CD8-positive, alpha-beta T cell (primary cell): ENCODE measurements at places on chromosomes 5 and 9. TPM values are rescaled to one million over a fixed set of nuclear protein-coding genes. Genes with fewer than 3 reads are reported as not detected.

The TAF11L10 gene
- total RNA-seq, result not detected

The PPIC gene
- total RNA-seq, result not detected

The NOXA1 gene
- total RNA-seq, result 2.4 TPM

DNA sequence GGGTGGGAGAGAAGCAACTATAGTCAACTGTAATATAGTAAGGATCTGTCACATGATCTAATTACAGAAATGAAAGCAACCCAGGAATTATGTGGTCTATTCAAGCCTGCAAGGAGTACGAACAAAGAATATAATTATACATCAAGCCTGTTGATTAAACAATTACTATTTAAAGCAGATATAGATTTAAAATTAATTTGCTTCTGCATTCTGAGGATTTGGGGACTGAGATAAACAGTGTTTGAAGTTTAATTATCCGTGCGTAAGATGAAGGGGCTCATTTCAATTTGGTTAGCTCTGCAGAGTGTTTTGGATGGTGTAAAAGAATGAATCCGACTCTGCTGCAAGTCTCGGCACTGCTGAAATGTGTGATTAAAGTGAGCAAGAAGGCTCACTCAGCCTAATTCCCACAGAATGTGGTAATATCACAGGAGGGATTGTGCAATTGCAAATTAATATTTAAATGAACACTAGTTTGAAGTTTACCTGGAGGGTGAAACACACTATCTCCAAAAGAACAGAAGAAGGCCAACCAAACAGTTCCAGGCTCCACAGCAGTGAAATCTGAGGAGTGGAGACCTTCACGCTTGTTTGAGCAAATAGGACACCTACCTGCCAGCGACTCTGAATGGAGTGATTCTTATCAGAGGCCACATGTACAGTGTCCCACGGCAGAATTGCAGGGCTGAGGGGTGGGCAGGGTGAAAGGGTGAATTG, 420.6 kb upstream of the SLC30A5 start:
- DNase-seq, result no peak

- DNase-seq, result no peak
Observed at GRCh38 chr5:148290271-148291195, 21.7 kb upstream of the SPINK7 start.

DNA sequence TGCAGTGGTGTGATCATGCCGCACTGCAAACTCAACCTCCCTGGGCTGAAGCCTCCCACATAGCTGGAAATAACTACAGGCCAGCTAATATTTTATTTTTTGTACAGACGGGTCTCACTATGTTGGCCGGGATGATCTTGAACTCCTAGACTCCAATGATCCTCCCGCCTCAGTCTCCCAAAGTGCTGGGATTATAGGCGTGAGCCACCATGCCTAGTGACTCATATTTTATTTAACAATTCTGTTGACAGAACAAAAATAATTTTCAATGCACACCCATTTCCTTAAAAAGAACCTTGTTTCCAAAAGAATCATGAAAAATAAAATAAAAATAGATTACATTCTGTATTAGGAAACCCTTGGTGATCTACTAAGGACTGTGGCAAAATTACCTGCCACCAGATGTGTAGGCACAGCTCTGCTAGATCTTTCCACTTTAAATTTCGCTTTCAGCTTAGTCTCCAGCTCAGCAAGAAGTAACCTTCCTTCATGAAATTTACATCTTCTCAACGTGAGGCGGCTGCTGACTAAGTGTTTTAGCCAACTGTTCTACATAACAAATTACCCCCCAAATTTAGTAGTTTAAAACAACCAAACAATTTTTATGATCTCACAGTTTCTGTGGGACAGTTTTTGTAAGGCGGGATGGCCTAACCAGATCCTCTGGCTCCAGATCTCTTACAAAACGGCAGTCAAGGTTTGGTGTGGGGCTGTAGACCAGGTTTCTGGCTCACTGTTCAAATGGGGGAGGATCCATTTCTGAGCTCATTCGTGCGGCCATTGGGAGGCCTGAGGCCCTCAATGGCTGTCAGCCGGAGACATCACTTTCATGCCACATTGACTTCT, 32.6 kb upstream of the GOLPH3 start:
- no peak for DNase-seq

DNA sequence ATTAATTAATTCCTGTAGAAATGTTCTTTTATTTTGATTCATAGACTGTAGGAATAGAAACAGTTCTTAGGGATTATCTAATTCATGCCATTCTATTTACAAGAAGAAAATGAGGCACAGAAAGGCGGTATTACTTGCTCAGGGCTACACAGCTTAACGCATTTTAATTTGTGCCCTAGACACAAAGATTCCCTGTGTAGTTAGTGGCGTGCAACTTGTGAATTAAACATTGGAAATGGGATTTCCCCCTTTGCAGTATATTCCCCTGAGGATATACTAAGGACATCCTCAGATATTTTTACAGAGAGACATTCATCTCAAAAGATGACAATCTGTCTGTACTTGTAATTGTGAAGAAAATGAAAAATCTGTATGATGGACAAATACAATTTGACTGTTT, 108.1 kb downstream of the SGCD start:
- DNase-seq, result no peak

GRCh38 chr5:133763744-133764143, 151.4 kb upstream of the FSTL4 start:
- DNase-seq, result no peak

DNA sequence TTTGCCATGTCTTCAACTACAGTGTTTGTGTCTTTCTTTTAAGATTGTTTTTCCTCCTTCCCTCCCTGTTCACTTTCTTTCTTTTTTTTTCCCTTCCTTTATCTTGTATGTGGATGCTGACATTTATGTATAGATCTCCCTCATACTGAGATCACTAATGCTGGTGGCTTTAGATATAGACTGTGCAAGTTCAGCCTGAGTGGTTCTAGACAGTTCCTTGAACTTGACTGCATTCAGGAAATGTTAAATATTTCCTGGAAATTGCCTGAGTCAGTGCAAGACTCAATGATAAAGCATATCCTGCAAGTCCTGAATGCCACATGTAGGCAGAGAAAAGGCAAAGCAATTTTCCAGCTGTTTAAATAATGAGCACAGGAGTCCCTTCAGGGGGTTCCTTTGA, 182.5 kb upstream of the NR3C1 start:
- DNase-seq, result no peak

DNA sequence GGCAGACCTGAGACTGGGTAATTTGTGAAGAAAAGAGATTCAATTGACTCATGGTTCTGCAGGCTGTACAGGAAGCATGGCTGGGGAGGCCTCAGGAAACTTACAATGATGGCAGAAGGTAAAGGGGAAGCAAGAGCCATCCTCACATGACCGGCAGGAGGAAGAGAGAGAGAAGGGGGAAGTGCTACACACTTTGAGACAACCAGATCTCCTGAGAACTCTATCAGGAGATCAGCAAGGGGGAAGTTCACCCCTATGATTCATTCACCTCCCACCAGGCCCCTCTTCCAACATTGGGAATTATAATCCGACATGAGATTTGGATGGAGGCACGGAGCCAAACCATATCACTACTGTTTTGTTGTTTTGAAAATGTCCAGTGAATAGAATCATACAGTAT, 110.2 kb downstream of the DAPK1 start:
- DNase-seq, result no peak

DNA sequence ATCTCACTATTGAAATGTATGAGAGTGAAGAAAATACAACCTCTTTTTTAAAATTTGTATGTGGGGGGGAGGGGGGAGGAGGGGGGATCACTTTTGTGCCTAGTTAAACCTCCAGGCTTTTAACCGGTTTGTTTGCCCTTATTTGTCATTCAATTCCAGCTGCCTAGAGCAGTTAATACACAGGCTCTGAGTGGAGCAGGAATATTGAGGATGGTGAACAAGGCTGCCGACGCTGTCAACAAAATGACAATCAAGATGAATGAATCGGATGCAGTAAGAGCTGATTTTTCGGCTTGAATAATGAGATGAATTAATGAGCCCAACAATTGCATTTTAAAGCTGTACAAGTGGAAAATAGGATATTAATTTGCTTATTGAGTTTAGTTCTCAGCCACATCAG, 28.7 kb upstream of the SNX24 start:
- no peak for DNase-seq

DNA sequence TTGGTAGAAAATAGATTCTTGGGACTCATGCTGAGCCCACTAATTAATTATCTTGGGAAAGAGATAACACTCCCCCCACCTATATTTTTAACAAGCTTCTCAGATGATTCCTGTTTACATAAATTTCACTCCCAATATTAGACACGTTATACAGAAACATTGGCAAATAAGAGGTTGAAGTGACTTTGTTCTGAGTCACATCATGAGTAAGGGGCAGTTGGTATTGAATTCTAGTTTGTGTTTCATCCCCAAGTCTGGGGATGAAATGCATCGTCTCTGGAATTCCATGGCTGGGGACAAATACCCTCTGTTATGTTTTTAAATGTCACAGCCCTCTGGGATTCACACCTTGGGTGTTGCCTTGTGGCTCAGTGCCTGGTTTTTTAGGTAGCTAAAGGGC, 41.0 kb downstream of the BASP1 start:
- no peak for DNase-seq
